ENCODE measurements at places on chromosomes 4 and X. TPM values are rescaled to one million over a fixed set of nuclear protein-coding genes. Genes with fewer than 3 reads are reported as not detected.

GAB3 gene
- total RNA-seq = 0.95 TPM

PTPN13 gene
- total RNA-seq = 16.0 TPM

SYTL5 gene
- 0.22 TPM for total RNA-seq

CT45A1 gene
- total RNA-seq = not detected

ANXA10 gene
- 3.6 TPM for total RNA-seq

GRCh38 chr4:27005501-27005900 is 144.9 kb downstream of the STIM2 start:
- no peaks in the 10 kb centered on the region for H3K36me3 ChIP-seq
- no peak overlapping the region for H3K4me3 ChIP-seq
- H3K4me1 ChIP-seq = peaks cover 21% of the 10 kb centered on the region
- no peak for DNase-seq

GRCh38 chrX:55149242-55149641 is 60.4 kb downstream of the PAGE2 start:
- no peak for DNase-seq
- no peak overlapping the region for H3K27ac ChIP-seq
- H3K4me3 ChIP-seq = no peak overlapping the region

- H3K4me3 ChIP-seq = peak overlapping the region; percentile 62
- DNase-seq = no peak
- peaks cover 3% of the 10 kb centered on the region for H3K36me3 ChIP-seq
- H3K4me1 ChIP-seq = peaks cover 30% of the 10 kb centered on the region
- H3K27ac ChIP-seq = peak overlapping the region; percentile 61
These were observed 688 bp upstream of the EVC start for GRCh38 chr4:5710065-5710960.

GRCh38 chr4:2246384-2247127 is 4.6 kb upstream of the HAUS3 start:
- no peaks in the 10 kb centered on the region for H3K36me3 ChIP-seq
- no peaks in the 10 kb centered on the region for H3K27me3 ChIP-seq
- no peaks in the 10 kb centered on the region for H3K4me1 ChIP-seq
- no peak overlapping the region for H3K4me3 ChIP-seq
- DNase-seq = no peak
- no peak overlapping the region for H3K27ac ChIP-seq

DNA sequence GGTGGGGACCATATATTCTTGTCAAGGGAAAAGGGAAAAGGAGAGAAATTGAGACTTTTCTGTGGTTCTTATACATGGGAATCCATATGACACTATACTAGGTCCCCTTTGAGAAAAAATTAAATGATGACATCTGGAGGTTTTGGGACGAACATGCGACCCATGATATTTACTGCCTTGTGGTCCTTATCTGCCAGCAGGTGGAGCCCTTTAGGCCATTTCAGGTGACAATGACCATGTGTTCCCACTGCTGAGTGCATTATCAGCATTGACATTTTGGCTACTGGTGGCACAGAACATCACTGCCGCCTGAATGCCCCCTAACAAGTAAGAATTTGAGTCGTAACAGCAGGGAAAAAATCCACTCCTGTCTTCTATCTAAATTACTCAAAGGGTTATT is 843.4 kb downstream of the FSTL5 start:
- no peaks in the 10 kb centered on the region for H3K36me3 ChIP-seq
- H3K4me1 ChIP-seq = no peaks in the 10 kb centered on the region
- DNase-seq = no peak
- H3K4me3 ChIP-seq = no peak overlapping the region
- no peaks in the 10 kb centered on the region for H3K27me3 ChIP-seq

DNA sequence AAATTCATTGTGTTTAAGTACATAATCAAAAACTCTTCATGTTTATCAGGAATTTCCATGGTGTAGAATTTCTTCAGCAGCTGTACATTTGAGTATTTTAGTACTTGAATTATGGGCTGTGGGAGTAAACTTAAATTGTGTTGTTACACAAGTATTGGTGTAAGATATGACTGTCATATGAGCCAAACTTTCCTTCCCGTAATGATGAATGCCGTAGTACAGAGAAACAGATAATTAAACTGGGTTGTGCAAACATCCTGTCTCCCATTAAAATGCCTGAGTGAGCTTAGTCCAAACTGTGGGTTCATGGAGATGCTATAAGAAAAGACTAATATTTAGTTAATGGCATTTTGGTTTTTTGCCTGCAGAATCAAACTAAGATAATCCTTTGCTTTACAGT is 159.2 kb downstream of the SLC4A4 start:
- no peaks in the 10 kb centered on the region for H3K36me3 ChIP-seq
- no peaks in the 10 kb centered on the region for H3K4me1 ChIP-seq
- H3K4me3 ChIP-seq = no peak overlapping the region

- no peak for DNase-seq
- no peak overlapping the region for H3K27ac ChIP-seq
- H3K4me3 ChIP-seq = no peak overlapping the region
- no peaks in the 10 kb centered on the region for H3K4me1 ChIP-seq
- no peaks in the 10 kb centered on the region for H3K36me3 ChIP-seq
- H3K27me3 ChIP-seq = no peaks in the 10 kb centered on the region
These were observed 500.5 kb upstream of the FTHL17 start for GRCh38 chrX:31572360-31572759.
